ENCODE measurements at places on chromosomes 4 and X.

GRCh38 chr4:91989914-91990313, 313.9 kb upstream of the GRID2 start:
- no peak for DNase-seq

- DNase-seq = no peak
These were observed 7.9 kb downstream of the LIAS start for GRCh38 chr4:39466747-39467146.

DNA sequence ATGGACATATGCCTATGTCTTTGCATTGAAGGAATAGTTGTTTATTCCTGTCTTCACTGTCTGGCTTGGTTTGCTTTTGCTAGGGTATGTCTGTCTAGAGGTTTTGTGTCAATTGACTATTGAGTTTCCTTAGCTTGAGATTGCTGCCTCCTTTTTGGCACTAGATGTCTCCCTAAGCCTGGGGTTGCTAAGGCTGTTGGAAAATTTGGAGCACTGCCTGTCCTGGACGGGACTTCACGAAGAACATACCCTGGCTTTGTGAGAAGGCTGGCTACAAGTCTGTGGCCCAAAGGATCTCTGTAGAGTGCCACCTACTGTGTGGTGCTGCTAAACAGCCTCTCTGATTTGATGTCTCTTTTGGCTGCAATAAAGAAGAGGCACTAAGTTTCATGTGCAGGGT, 183.8 kb upstream of the NUDT10 start:
- DNase-seq = no peak

DNA sequence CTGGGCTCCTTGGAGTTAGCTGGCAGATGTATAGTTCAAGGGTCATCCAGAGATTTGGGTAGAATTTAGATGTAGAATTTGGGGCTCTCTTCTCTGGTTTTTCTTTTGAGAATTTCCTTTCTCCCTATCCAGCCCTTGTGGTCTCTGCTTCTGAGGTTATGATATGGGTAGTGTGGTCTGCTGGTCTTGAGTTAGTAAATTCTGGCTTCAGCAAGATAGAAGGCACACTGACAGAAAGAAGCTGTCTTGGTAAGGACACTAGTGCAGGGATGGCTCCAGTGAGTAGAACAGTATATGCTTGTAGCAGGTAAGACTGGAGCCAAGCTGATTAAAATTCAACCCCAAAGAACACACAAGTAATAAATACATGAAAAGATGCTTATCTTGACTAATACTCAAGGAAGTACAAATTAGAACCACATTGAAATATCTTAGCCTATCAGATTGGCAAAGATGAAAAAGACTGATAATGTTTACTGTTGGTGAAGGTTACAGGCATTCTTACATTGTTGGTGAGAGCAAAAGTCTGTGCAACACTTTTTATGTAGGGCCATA, 2.1 kb upstream of the IL9R start:
- DNase-seq = no peak

DNA sequence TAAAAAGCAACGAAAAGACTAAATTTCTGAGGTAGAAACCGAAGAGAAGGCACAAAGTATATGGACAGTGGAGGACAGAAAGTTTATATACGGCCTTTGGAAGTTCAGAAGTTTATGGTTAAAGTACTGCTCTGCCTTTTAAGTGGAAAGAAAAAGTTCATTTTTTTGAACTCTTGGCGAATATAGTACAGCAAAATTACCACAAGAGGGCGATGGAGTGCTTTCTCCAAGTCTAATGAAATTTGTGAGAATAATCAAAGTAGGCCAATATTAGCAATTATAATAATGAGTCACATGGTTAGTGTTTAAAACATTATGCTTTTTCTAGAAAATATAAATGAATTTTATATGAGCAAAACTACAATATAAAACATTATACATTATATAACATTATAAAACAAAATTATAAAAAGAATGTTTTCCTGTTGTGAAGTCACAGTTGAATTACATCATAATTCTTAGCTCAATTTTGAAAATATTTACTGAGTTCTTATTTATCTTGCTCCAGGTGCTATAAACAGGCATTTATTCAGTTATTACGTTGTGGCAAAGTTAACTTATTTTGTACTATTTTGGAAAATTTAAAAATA, 136.2 kb upstream of the BMPR1B start:
- no peak for DNase-seq

- DNase-seq = no peak
These were observed 235.2 kb upstream of the HDX start for GRCh38 chrX:84737471-84737871.

DNA sequence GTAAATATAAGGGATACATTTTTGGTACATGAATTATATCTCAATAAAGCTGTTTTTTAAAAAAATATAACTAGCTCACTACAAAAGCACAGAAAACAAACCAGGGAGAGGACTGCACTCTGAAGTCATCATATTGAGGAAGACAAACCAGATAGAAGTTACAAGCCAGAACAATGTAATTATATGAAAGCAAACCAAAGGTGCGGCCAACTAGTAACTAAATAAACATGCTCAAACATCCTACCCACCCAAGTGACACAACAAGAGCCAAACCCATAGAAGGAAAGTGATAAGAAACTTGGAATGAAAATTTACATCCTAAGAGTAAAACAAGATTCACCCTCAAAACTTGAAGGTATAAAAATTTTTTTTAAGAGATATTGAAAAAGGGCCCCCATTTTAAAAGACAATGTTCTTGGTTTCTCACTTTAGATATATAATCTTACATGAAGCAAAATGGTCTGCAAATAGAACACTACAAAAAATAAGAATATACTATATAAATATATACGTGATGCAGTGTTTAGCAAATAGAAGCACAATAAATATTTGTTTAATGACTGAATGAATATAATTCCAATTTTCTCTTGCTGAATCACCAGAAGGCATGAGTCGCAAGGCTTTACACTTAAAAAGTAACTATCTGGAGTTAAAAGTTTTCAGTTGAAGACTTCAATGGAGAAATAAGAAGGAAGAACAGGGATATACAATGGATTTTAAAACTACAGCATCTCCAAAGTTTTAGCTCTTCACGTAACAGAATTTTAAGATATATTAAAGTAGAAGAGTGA, 4.0 kb upstream of the SH3D19 start:
- DNase-seq = no peak

GRCh38 chr4:47933840-47934239, 19.5 kb upstream of the NFXL1 start:
- DNase-seq = no peak

DNA sequence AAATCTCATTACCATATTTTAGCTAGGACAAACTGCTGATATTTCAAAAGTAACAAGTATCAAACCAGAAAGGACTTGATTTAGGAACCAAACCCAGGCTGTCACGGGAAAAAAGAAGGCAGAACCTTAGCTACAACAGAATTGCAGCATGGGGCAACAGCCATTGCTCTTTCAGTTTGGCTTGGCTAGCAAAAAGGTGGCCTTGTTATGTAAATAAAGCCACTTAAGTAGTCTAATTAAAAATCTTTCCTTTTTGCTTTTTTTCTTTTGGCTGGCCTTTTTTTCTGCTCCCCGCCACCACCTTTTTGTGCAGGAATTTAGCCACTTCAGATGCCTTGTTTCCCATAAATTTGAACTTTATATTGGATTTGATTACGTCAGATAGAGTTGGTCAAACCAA, 235.9 kb downstream of the CPXCR1 start:
- DNase-seq = no peak

DNA sequence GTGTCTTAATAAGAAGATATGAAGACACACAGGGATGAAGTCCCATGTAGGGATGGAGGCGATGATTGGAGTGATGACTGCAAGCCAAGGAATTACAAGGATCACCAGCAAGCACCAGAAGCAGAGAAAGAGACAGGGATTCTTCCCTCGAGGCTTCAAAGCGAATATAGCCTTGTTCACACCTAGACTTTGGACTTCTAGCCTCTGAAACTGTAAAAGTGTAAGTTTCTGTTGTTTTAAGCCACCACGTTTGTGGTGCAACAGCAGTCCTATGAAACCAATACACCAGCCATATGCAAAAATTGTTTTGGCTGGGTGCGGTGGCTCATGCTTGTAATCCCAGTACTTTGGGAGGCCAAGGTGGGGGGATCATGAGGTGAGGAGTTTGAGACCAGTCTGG, 9.8 kb upstream of the PDS5A start:
- no peak for DNase-seq
